ENCODE measurements at places on chromosomes 11 and 22.

DNA sequence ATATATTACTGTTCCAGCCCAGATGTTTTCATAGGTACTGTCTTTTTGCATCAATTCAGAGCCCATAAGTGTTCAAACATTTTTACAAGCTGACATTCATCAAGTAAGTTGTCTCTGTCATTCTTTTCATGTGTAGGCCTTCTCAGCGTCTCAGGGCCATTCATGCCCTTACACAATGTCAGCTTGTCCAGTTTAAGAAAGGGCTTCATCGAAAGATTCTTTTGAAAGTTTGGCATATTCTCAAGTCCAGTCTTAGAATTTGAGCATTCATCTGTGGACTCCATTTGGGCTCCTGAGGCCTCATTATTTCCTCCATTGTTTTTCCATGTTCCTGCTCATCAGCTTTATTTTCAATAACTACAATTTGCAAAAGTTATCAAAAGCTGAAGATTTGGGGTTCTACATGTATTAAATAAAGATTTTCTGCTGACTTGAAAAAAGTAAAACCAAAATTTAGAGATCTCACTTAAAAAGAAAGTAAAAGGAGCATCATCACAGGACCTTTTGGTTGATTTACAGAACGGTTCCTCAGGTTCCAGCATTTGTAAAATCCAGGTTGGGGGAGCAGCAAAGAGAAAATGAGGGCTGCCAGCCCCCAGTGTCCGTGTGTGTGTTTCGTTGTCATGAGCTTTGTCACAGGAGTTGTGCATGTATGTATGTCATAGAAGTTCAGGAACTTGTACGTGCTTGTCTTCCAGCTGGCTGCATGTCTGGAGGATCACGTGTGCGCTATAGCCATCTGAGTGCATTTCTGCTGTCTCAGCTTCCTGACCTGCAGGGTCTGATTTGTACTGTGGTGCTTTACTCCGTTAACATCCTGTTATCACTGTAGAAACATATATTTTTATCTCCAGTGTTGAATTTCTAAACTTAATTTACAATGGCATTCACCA lies 15.6 kb downstream of the MOV10L1 start:
- DNase-seq: no peak

DNA sequence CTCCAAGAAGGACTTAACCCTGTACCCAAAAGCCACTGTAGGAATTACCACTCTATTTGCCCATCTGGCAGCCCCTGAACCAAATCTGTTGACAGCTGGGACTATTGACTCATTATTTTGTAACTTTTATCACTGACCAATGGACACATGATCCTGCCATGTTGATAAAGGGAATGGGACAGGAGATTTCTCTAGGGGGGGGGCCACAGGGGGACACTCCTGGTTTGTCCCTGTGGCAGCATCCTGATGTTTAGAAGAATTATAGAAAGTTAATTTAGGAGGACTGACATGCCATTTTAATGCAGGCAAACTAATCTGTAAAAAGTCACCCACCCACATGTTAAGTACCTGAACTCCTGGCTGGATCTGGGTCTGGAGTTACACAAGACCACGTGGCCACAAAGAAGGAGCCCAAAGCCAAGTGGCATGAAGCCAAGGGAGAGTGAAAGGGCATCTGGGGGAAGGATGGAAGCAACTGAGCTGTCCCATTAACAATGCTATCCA lies 558.1 kb downstream of the ETS1 start:
- no peak for DNase-seq

GRCh38 chr22:23130697-23131096 lies 11.1 kb downstream of the RSPH14 start:
- DNase-seq: no peak

DNA sequence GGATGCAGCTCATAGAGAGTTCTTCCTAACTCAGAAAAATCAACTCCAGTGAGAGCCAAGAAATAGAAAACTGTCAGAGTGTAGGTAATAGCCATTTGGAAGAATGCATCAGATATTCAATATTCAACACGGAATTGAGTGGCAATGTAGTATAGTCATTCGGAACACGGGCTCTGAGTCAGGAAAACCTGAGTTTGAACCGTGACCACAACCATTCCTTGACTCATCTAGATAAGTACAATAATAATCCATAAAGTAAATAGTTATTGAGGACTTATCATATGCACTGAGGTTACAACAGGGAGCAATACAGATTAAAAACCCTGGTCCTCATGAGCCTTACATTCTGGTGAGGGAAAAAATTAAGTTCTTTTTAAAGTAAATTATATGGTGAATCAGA lies 62.6 kb upstream of the PHF21A start:
- no peak for DNase-seq

GRCh38 chr11:80455818-80456217 lies 1015.0 kb upstream of the TENM4 start:
- no peak for DNase-seq

DNA sequence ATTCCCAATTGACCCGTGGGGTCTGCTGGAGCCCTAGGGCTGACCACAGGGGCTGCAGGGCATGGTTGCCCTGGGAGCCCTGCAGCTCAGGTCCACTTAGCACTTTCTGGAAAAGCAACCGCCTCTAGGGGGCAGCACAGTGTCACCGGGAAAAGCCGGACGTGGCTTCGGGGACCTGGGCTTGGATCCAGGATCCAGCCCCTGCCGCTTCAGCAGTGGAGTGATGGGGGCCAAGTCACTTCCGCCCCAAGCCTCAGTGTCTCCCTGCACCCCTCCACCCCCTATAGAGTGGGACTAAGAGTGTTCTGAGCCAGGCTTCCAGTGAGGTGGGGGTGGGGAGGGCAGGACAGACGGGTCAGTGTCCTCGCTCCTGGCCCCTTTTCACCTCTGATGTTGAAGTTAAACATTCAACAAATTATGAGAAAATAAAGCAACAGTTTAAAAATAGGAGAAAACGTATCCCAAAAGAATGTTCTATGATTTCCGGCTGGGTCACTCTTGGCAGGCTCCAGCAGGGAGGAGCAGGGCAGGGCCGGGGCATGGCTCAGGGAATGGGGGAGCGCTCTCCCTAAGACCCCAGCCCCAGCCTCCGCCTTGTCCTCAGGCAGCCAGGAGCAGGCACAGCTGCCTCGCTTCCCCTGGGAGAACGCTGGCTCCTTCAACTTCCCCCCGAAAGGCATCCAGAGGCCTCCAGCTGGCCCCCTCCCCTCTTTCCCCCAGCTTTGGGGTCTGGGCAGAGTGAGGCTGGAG lies 96.5 kb upstream of the FGF3 start:
- no peak for DNase-seq

GRCh38 chr11:91124363-91124762 lies 901.5 kb upstream of the CHORDC1 start:
- no peak for DNase-seq

DNA sequence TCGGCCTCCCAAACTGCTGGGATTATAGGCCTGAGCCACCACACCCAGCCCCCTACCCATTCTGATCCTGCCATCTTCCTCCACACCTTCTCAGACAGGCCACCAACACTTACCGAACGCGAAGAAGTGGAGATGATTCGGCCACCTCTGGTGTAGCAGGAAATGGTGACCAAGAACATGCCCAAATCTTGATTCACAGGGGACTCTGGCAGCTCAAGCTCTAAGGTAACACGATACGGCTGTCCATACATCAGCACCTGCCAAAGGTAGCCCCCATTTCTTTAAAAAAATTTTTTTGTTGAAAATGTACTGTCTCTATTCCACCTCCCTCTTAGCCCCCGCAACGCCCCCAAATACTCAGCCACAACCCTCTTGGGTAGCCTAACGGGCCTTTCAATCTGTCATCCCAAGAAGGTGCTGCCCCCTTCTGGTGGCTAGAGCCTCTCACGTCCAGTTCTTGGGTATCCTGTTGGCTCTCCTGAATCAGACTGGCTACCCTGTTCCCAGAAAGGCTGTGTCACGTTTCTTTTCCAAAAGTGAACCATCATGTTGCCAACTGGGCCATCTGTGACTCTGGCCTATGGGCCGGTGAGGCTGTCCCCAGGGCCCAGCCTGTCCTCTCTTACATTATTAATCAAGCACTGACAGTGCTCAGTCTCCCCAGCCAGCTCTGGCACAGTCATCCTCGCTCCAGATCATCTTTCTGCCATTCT lies 5.3 kb upstream of the LRRN4CL start:
- DNase-seq: peak; percentile 72

DNA sequence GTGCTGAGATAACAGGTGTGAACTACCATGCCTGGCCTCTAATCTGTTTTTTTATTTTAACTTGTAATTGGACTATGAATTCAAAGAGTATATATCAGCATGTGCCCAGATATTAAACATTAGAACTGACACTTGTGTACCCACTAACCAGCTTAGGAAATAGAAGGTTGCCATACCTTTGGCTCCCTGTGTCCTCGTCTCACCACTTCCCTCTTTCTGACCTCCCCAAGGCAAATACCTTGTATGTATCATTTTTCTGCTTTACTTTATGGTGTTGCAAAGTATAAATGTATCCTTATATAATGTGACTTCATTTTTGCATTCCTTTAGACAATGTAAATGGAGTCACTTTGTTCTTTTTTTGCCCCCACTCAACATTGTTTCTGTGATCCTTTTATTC lies 9.1 kb downstream of the PPP6R3 start:
- DNase-seq: no peak

DNA sequence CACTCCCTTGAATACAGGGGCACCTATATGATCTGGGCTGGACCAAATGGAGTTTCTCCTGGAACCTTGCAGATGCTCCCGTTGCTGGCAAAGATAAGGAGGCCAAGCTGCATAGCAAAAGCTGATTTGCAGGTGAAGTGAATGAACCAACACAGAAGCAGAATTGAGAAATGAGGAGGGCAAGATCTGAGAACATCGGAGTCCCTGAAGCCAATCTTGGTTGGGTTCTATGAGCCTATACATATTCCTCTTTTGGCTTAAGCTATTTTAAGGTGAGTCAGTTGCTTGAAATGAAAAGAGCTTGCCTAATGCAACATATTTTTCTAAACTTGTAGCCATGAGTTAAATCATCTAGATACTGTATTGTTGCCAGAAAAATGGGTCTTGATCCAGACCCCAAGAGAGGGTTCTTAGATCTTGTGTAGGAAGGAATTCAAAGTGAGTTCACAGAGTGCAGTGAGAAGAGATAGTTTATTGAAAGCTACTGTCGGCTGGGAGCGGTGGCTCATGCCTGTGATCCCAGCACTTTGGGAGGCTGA lies 23.5 kb downstream of the WEE1 start:
- no peak for DNase-seq

DNA sequence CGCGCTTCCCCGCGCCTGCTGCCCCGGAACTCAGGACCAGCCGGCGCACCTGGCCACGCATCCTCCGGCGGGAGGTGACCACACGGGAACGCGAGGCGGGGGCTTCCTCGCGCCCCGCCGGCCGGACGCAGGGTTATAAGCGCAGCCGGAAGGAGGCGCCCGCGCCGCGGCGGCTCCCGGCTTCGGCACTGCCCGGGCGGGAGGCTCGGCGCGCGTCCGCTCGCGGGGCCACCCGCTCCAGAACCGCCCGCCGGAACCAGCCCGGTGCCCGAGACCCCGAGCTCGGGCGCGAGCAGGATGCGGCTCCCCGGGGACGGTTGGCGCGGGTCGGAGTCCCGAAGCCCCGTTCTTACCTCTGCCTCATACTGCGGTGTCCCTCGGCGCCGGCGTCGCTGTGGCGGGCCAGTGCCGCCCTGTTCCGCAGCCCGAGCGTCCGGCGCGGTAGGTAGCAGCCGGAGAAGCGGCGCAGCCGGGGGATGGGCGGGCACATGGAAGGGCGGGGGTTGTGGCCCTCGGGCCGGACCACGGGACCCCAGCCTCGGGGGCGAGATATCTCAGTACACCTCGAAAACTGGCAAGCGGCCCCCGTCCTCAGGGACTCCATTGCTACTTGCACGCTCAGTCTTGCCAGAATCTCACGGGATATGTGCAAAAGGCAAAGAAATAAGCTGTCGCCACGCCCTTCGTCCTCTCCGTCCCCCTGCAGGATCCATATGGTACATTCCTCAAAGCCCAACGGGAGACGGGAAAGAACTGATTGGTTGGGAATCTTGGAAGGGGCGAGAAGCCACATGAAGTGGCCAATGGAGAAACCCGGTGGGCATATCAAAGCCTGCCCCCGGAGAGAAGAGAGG lies 23.1 kb downstream of the MICAL3 start:
- peak; percentile 97 for DNase-seq

- DNase-seq: no peak
Measured at GRCh38 chr11:108398439-108398838, 68.9 kb downstream of the C11orf65 start.

DNA sequence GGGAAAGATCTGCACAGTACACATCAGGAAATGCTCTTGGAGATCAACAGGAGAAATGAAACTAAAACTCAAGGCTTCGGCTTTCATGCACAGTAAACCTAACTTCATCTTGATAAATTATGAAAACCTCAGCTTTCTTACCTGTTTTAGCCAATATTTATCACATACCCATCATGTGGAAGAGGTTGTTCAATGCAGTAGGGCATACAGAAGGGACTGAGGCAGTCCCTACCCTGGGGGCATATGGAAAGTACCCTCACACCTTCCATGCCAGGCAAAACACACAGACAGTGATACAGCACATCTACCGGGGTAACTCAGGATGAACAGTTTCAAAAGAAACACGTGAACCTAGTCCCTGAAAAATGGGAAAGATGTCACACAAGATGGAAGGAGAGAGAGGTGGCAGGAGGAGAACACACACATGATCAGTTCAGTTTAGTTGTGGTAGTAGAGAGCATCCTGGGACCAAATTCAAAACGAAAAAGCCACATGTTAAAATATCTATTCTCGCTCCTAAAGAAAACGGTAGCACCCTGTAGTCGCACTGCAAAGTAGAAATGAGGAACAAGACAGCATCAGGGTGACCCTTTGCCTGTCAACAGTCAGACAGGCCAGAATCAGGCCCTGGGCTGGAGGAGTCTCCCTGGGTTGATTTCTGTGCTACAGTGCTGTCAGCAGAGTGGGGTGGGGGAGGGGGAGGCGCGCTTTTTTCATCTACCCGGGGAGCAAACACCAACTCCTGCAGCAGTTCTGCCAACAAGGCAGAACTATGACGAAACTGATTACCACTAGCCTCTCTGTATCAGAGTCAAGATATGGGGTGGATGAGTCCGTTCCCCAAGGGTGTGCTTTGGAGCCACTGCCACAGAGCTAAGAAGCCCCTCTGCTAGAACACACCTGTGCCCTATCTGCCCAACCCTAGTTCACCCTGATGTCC lies 1.3 kb downstream of the HIRA start:
- no peak for DNase-seq

DNA sequence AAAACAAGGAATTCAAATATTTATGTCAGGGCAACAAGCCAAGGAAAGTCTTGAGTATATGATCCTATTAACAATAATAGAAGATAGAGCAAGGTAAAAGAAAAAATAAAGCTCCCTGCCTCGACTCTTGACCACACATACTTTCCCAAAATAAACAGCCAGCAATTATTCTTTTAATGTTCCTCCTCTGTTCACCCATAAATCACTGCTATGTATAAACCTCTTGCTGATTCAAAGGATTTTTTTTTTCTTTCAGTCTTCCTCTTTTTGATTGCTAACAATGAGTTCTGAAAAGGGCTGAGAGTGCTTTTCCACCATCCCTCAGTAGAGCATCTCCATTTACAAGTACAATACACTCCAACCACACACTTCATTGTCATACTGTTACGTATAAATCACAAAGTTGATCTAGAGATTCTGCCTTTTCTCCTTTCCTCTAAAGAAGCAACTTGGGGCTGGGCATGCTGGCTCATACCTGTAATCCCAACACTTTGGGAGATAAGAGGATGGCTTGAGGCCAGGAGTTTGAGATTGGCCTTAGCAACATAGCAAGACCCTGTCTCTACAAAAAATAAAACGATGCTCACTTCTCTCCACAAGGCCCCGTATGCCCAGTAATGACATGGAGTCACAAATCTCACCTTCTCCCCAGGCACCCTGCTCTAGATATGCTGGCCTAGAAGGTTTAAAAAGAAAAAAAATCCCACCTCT lies 24.0 kb downstream of the RAB30 start:
- DNase-seq: no peak
